ENCODE measurements at places on chromosomes 6 and 20.

- no peak for DNase-seq
Observed at GRCh38 chr6:167817729-167818128, 9.0 kb upstream of the AFDN start.

- peak; percentile 23 for DNase-seq
Observed at GRCh38 chr20:22333885-22334545, 250.4 kb downstream of the FOXA2 start.

DNA sequence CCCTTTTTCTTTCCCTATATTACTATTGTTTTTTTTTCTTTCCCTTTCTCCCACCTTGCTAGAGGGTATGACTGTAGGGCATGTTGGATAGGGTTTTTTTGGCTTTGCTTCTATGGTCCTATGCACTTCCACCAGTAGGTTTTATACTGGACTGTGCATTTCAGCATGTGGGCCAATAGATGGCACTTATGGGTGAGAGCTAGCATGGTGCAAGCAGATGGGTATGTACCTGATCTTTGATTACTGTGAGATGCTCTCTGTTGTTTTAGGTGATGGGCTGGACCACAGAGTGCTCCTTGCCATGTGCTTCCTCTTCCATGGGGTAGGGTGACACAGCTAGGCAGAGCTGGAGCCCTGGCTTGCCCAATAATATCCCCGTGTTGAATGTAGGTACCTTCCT lies 128.5 kb upstream of the CHD6 start:
- DNase-seq, result no peak

- DNase-seq, result no peak
Observed at GRCh38 chr6:110944681-110945151, 13.8 kb upstream of the GTF3C6 start.

DNA sequence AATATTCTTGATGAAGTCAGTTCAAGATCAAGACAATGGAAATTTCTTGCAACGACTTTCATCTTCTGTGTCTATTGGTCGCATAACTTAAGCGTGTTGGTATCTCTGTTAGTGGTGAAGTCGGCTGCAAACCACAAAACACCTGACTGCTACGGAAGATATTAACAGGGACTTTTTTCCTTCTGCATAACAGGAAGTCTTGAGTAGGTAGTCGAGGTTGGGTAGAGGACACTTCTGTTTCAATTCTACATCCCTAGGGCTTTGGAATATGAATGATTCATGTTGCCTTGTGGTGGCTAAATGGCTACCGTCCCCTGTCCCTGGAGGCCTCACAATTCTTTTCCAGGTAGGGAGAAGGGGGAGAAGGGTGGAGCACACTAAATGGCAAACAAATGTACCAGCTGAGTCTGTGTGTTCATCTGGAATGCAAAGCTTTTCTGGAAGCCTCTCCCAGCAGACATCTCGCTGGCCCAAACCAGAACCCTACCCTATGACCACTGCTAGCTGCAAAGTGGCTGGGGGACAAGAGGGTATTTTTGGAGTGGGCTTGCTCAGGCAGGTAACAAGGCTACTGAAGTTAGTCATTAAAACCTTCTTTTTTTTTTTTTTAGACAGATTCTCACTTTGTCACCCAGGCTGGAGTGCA lies 34.6 kb upstream of the NKX2-2 start:
- no peak for DNase-seq

DNA sequence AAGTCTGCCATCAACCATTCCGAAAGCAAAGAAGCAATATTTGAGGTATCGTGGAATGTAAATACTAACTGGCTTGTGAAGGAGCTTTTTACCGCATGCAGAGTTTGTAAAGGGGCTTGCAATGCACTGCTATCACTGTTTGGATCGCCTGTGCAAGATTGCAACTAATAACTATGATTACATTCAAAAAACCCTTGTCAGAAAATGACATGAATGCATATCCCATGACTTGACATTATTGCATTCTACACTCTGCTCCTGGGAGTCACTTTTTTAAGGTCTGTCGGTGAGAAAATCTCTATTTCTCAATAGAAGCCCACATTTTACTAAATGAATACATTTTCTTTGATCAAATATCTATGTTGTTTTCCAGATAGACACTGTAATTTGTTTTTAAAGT lies 335.4 kb upstream of the SPTLC3 start:
- DNase-seq, result no peak

DNA sequence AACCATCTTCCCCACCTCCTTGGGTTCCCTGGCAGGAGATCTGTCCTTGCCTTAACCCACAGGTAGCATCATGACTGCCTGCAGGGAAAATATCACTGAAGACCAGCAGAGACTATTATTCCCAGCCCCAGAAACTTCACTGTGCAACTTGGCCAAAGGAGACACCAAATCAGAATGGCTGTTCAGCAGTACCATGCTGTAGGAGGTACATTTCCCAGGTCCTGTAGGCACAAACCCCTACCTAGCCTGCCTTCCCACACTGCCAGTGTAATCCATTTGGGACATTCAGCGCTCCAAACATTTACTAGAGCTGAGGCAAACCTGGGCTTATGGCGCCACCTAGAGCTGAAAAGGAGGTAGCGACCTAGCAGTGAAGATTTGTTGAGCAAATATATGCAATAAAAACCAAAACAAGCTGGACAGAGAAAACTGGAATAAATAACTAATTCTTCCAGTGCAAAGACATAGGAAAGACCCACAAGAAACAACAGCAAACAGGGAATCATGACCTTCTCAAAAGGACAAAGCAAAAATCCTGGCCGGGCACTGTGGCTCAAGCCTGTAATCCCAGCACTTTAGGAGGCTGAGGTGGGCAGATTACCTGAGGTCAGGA lies 60.3 kb downstream of the VTA1 start:
- DNase-seq, result no peak

GRCh38 chr20:31517373-31517772 lies 3.1 kb downstream of the HM13 start:
- DNase-seq, result no peak

- no peak for DNase-seq
Observed at GRCh38 chr6:31797588-31797987, 2.0 kb upstream of the VARS1 start.

- DNase-seq, result no peak
Observed at GRCh38 chr6:50707652-50708300, 5.5 kb upstream of the TFAP2D start.

DNA sequence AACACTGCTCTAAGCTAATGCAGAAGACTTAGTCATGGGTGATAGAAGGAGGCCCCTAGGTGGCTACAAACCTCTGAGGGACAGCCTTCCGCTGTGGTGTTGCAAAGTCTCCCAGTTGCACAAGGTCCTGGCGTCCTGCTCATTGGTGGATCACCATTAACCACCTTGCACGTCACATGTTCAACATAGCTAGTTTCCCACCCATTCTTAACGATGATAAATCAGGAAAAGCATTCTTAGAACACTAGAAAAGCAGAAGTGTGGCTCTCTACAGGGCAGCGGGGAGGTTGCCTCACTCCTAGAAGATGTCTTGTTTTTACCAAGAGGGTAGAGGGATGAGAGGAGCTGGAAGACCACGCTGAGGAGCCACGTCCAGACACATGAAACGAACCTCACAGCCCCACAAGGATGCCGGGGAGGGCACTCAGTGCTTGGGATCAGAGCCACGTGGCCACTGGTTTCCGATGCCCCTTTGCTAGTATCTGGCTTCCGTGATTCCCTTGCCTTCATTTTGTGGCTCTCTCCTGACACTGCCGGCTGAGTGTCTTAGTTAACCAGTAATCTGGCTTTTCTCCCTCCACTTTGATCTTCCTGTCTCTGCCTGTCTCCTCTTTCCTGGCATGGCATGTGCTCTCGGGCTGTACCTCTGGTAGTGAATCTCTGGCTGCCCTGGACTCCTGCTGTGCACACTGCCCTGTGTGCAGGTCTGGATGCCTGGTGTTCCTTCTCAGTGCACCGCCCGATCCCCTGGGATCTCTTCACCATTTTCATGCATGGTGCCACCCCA lies 91.4 kb upstream of the NEDD9 start:
- no peak for DNase-seq

Measured in skin of body (tissue), 3 donors.